Stimulated activated CD4-positive, alpha-beta T cell treated with anti-CD3 and anti-CD28 coated beads, Interleukin-1b, Interleukin-23, amount 100 ng/mL, for 48 hours (primary cell): ENCODE measurements at places on chromosomes 2 and 18.
A peak's percentile ranks its signal among the peaks of the same experiment; 100 is the strongest.

GRCh38 chr18:12287131-12287681, 20.8 kb upstream of the TUBB6 start:
- DNase-seq, result no peak

GRCh38 chr2:177316756-177317155, 52.2 kb upstream of the NFE2L2 start:
- no peak for DNase-seq

DNA sequence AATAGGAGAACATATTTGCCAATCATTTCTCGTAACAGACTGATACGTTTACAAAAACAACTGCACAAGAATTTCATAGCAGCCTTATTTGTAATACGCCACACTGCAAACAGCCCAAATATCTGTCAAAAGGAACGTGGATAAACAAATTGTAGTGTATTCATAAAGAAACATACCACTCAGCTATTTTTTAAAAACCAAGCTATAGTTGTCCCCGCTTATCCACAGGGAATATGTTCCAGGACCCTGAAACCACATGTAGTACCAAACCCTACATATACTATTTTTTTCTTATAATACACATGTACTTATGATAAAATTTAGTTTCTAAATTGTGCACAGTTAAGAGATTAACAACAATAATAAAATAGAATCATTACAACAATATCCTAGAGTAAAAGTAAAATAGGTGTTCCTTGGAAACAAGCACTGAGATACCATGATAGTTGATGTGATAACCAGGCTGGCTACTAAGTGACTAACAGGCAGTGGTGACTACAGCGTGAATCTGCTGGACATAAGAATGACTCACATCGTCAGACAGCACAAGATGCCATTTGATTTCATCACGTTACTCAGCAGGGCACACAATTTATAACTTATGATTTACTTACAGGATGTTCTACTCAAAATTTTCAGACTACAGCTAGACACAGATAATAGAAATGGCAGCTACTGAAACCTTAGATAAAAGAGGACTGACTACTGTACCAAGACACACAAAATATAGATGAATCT, 367.4 kb downstream of the NCKAP5 start:
- no peak for DNase-seq

GRCh38 chr2:234290671-234291070, 206.2 kb downstream of the ARL4C start:
- DNase-seq, result peak; percentile 84

GRCh38 chr2:121015971-121016485, 269.0 kb downstream of the TFCP2L1 start:
- DNase-seq, result no peak

- no peak for DNase-seq
Observed at GRCh38 chr2:24771764-24772586, 21.2 kb downstream of the PTRHD1 start.
